ENCODE measurements at places on chromosomes 3 and 15.

- DNase-seq, result no peak
Observed at GRCh38 chr15:74303741-74304309, 63.6 kb downstream of the CYP11A1 start.

GRCh38 chr3:133447750-133448477 is 48.1 kb downstream of the BFSP2 start:
- DNase-seq, result no peak

GRCh38 chr3:166713787-166714186 is 666.3 kb downstream of the ZBBX start:
- DNase-seq, result no peak

DNA sequence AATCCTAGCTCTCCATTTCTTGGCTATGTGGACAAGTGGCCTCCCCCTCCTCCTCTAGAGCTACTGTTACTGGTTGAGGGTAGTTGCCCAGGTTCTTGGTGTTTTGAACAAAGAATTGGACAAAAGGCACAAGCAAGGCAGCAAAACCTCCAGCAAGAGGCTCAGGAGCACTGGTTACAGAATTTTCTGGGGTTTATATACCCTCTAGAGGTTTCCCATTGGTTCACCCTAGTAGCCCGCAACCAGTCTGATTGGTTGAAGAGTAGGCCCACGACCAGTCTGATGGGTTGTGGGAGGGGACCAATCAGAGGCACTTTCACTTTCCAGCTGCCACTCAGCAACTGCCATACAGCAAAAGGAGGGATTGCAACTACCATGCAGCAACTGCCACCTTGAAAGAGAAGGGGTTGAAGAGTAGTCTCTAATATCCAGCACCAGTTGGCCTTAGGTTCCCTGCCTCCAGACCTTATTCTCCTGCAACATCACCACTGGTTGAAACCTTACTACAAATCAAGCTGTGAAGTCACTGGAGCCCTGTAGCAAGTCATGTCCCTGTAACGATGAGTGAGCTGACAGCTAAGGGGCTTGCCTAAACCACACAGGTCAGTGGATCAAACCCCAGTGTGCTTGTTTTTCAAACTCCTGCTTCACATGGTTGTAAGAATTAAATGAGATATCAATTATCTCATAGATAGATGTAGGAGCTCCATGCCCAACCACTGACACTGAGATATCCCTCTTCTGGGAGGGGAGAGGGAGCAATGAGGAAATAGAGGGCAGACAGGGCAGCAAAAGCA is 2.9 kb upstream of the C15orf39 start:
- DNase-seq, result no peak

- no peak for DNase-seq
Observed at GRCh38 chr3:46831316-46831715, 31.9 kb downstream of the MYL3 start.

- DNase-seq, result no peak
Observed at GRCh38 chr3:81839504-81840094, 78.2 kb upstream of the GBE1 start.

- DNase-seq, result no peak
Observed at GRCh38 chr3:15387171-15387581, 40.2 kb downstream of the METTL6 start.

GRCh38 chr3:48564667-48565066 is 1.1 kb upstream of the UCN2 start:
- no peak for DNase-seq

DNA sequence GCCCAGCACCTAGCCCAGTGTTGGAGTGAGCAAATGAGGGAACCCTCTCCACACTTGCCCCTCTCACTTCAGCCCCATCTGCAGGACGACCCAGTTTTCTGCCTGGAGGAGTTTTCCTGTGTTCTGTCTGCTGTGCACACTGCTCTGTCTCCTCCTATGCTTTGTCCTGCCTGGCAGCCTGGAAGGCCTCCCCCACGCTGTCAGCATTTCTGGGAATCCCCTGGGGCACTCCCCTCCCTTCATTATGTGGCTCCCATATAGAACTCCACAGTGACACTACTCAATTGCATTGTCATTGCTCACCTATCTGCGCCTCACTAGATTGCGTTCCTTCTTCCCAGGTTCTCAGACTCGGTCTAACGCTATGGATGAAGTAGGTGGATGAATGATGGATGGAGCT is 13.9 kb downstream of the CLSTN2 start:
- no peak for DNase-seq

DNA sequence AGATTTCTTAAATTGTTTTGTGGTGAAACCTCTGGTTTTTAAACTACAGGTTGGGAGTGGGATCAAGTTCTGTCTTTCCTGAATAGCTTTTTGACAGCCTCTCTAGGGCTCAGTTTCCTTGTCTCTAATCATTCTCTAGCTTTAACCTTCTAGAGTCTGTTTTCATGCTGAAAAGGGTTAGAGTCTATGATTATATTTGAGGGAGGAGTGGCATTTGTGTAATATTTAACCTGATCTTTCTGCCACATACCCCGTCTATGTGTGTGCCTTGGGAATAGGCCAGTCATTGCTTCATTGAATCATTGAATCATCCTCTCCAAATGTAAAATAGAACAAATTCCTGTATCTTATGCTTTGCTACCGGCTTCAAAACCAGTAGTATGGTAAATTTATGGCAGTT is 204.9 kb downstream of the KLHL25 start:
- DNase-seq, result no peak

DNA sequence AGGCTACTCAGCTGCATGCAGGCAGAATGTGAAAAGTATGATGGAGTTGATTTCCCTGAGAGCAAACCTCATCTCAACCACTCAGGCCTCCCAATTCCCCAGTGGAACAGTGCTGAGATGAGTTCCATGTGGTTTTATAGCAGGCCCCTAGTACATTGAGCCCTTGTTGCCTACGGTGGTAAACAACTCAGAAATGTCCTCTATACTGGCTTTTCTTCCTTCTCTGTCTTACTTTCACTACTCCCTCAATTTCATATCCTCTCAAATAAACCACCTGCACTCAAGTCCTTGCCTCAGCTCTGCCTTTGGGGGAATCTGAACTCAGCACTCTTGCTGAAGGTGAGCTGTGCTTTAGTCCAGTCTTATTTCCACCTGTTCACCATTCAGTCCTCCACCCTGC is 399.9 kb downstream of the PDCD6IP start:
- DNase-seq, result no peak

DNA sequence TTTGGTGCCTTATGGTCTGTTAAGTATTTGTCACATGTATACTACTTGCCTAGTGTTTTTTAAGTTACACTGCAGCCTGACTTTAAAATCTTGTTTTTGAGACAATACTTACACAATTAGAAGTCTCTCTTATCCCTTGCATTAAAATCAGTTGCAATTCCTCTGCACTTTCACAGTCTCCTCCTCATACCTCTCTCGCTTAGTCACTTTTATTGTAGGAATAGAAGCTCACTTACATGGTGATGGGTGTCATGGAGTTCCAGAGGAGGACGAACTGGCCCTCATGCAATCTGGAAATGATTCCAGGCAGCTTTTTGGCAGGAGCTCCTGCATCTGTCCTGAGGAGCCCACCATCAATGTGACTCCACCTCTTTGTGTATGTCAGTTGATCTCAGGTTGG is 238.4 kb upstream of the TBC1D5 start:
- no peak for DNase-seq

DNA sequence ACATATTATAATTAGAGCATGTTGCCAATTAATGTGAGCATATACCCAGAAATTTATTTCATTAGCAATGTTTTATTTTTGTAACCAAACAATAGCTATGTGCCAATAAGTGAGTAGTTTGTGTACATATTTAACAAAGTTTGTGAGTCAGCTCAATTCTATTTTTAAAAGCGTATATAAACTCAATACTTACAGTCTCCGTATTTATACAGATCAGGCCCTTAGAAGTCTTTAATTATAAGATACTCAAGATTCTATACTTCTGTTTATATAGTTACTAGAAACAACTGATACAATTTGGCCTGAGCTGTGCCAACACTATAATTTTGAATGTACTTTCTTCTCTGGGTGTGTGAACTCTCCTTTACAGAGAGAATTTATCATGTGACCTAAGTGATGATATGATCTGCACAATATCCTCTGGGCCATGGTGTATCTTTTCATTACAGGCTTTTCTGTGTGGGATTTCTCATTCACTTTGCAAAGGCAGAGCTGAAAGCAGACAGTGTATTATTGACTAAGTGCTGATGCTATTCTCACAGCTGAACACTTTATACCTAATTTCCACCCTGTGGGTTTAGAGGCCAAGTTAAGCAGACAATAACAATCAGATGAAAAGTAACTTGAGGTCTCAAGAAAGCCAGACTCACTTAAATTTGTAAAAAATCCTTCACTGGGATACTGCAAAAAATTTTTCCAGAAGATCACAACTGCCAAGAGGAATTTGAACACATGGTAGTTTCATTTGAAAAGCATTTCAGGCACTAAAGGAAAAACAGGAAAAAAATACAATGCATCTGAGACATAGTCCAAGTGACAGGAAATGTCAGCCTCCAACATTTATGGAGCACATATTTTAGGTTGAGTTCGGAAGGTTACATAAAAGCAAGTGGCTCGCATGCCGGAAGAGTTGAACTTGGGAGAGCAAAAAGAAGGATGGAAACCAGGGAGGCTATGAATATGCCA is 277.9 kb upstream of the SEMA6D start:
- no peak for DNase-seq

DNA sequence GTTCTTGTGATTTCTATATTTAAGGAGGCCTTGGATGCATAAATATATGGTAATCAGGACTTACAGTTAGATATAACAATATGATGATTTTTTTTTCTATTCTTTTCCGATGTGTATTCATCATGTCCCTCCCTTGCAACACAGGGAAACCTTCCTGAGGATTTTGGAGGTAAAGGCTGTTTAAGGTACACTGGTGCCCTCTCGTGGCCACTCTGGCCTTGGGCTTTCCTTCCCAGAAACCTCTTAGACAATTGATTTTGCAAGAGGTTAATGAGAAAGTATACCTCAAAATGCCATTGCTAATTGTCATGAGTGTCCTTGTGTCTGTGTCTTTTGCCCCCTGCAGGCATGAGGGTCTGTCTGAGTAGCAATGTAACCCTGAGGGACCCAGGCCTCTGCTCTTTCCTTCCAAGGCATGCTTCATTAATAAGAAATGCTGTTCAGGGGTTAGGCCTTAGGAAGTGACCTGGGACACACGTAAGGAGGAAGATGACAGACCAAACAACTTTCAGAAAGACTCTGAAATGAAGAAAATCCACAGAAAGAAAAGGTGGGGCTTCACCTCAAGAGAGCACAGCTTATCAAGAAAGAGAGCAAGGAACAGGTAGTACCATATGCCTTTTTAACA is 70.3 kb upstream of the PPP2R3A start:
- peak; percentile 45 for DNase-seq

GRCh38 chr15:90234096-90234988 is at the start of gene GDPGP1:
TSS of gene GDPGP1 (plus strand) at chr15:90234209. CDS start at chr15:90240909, 6,700 bp downstream.
- peak; percentile 65 for DNase-seq

GRCh38 chr3:177620073-177620472 is 422.8 kb upstream of the TBL1XR1 start:
- no peak for DNase-seq

GRCh38 chr3:157201648-157202278 is 41.8 kb upstream of the CCNL1 start:
- DNase-seq, result peak; percentile 28

All from NCI-H1417 treated with DMSO at 0.1 percent for 48 hours (cell line).